Stimulated activated CD8-positive, alpha-beta memory T cell treated with anti-CD3 and anti-CD28 coated beads, Interleukin-7, amount 100 ng/mL, for 1 hour (primary cell): ENCODE measurements at places on chromosomes 1 and 21.

GRCh38 chr21:17598437-17598836 is 14.3 kb downstream of the BTG3 start:
- no peak for DNase-seq

- no peak for DNase-seq
Observed at GRCh38 chr1:86233403-86233802, 76.8 kb upstream of the COL24A1 start.

- DNase-seq, result no peak
Observed at GRCh38 chr1:86423873-86424272, at the start of gene CLCA2. Gene CLCA2 (plus strand): TSS chr1:86424171. CDS start chr1:86424248, 77 bp downstream.

GRCh38 chr1:32964461-32965250 is at the start of gene RNF19B:
Gene RNF19B (minus strand): TSS chr1:32964809. CDS start chr1:32964685, 124 bp downstream.
- peak; percentile 89 for DNase-seq

DNA sequence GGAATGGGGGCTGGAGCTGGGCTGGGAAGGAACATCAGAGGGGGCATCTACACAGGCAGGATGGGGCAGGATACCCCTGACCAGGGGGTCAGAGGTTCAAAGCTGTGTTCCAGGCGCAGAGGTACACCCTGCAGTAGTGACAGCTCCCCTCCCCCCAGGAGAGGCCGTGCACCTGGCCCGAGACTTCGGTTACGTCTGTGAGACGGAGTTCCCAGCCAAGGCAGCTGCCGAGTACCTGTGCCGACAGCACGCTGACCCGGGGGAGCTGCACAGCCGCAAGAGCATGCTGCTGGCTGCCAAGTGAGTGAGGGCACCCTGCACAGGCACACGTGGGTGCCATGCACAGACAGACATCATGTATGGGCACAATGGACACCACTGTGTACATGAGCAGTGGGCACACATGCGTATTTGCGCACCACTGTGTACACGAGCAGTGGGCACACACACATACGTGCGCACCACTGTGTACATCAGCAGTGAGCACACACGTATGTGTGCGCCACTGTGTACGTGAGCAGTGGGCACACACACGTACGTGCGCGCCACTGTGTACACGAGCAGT is 17.4 kb downstream of the TFAP2E start:
- no peak for DNase-seq

DNA sequence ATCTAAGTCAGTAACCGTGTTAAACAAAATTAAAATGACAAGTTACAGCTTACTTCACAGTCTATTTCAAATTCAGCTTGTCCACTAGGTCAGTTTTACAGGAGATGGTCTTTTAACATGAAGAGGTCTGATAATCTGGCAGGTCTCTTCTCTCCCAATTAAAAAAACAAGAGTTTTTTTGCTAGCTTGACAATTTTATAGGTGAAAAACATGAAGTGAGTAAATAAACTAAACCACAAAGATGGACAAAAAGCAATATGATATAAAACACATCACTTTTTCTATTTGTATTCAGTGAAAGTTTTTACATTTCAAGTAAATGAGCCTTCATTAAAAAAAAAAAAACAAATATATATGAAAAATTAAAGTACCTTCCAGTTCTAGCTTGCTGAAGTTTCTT is 25.0 kb upstream of the TTC39A start:
- no peak for DNase-seq

- no peak for DNase-seq
Observed at GRCh38 chr1:31376375-31377134, 3.7 kb upstream of the FABP3 start.

GRCh38 chr1:7580923-7581753 is 190.0 kb upstream of the VAMP3 start:
- no peak for DNase-seq

- DNase-seq, result no peak
Observed at GRCh38 chr1:171984850-171985485, 143.7 kb downstream of the DNM3 start.

DNA sequence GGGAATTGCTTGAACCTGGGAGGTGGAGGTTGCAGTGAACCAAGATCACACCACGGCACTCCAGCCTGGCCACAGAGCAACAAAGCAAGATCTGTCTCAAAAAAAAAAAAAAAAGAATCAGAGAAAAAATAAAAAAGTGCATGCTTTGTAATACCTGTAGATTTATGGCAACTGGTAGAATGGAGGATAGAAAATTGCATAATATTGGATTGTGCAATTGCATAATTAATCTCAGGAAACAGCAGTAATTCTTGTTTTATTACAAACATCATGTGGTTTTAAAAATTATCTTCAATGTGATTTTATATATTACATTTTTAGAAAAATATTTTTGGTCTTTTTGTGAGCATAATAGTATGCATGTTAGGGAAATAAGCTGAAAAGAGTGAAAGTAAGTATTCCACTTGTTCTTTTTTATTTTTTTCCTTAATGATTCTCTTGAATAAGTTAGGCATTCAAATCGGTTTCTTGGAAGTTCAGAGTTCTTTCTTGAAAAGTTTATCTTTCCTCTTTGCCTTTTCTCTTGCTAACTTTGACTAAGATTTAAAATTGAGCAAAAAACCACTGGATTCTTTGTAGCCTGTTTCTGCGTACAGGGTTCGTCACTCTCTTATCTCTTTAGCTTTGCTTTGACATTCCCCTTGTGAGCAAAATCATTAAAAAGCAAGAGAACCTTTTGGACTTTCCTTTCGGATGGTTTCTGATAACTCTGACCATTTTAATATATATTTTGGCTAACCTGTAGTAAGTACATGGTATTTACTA is 127.5 kb upstream of the ADAMTS5 start:
- DNase-seq, result no peak

DNA sequence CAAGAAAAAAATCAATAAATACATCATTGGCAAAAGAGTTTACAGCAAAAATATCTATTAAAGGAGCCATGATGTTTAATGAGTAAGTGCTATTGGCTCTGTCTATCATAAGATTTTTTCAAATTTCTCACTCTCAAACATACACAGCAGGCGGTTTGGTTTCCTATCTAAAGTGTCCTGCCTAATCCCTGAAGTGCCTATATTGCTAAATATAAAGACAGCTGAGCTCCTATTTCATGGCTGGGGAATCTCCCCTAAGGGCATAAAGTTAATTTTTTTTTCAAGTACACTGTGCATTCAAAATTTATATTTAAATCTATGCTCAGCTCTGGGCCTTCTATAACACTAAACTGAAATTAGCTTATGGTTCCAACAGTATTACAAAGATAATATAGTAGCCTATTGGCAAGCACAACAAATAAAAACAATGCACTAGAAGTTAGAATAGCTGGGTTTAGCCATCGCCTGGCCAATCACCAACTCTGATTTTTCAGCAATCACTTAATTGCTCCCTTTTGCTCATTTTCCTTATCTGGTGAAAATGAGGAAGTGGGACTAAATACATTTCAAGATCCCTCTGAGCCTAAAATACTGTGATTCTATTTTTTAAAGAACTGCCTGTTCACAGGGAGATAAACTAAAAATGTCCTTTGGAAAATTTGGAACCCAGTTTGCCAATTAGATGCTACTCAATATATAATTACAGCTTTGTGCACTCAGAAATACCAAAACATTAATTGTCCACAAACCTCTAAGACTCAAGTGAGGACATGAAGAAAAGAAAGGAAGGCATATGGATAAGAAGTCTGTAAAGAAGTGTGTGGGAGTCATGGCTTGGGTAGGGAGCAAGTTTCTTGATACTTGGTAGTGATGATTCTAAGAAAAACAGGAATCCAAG is 62.5 kb downstream of the WDR64 start:
- DNase-seq, result no peak

DNA sequence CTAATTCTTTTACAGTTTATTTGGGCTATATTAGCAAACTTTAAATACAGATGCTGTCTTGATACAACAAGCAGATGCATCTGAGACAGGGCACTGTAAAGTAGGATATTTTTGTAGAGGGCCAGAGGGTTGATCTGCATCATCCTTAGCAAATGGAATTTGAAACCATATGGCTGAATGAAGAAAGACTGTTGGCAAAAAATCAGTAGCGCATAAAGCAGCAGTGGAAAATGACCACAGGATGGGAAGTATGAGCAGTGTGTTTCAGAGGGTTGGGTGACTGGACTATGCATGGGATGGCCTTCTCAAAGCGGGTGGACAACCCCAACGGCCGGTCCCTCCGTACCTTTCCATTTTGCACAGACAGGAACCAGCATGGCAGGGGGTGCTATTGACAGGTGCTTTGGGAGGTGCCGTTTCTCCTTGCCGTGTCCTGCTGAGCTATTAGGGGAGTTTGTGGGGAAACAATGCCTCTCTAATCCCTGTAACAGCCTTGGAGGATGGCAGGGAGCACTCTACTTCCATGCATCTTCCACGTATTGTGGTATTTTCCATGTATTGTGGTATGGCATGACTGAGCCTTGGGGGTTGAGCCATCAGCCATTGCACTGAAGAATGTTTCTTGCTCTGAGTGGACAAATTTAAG is 5.9 kb downstream of the LRRC8B start:
- DNase-seq, result no peak

DNA sequence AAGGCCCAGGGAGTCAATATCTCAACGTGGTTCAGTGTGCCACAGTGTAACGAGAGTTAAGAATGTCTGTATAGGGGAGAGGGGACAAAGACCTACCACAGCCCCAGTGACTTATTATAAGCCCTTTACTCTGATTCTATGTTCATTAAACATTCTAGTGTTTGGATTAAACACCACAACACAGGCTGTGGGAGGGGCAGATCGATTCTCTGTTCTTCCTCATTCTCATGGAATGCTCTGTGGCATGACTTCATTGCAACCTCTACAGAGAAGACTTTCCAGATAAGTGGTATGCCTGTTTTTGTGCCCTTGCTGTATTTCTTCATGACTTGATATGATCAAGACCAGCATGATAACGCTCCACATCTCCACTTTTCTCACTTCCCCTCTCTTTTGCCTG is 39.0 kb upstream of the CD5L start:
- DNase-seq, result no peak

GRCh38 chr1:26610781-26611180 is 81.2 kb downstream of the RPS6KA1 start:
- DNase-seq, result no peak

GRCh38 chr1:233379869-233380438 is 52.4 kb downstream of the MAP3K21 start:
- no peak for DNase-seq

GRCh38 chr1:182718311-182718710 is 33.9 kb upstream of the RGS8 start:
- no peak for DNase-seq

- no peak for DNase-seq
Observed at GRCh38 chr1:63148825-63149645, 173.3 kb upstream of the FOXD3 start.

GRCh38 chr1:207401578-207401977 is 52.5 kb upstream of the CR2 start:
- DNase-seq, result no peak

DNA sequence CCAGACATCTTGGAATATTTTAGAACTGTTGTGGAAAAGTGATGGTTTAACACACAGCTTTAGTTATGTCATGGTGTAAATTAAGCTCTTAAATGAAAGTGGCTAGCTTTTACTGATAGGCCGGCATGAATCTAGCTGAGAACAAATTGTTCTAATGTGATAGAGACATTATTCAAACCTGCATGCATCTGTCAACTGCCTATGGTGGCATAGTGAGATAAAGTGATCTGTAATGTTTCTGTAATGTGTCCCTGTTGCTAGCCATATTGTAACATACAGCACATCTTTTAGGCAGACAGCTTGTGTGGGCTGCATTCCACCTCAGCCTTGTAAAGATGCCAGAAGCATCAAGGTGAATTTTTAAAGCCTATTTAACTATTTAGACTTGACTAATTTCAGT is 16.0 kb downstream of the LRIG2 start:
- no peak for DNase-seq

DNA sequence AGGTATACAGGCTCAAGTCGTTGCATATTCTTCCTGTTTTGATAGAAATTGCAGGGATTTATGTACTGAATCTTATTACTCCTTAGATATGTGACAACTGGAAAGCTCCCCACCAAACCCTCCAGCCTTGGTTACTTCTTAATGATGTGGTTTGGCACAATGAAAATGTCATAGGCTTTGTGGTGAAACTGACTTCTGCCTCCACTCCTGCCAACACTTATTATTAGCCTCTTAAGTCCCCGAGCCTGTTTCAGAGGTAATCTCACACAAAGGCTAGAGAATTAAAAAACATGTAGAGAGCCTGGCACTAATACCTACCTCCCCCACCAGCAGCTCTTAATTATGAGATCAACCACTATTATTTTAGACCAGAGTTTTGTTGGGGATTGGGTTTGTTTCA is 4.2 kb downstream of the COX20 start:
- no peak for DNase-seq

- DNase-seq, result no peak
Observed at GRCh38 chr1:95013950-95014574, 58.7 kb downstream of the ALG14 start.

DNA sequence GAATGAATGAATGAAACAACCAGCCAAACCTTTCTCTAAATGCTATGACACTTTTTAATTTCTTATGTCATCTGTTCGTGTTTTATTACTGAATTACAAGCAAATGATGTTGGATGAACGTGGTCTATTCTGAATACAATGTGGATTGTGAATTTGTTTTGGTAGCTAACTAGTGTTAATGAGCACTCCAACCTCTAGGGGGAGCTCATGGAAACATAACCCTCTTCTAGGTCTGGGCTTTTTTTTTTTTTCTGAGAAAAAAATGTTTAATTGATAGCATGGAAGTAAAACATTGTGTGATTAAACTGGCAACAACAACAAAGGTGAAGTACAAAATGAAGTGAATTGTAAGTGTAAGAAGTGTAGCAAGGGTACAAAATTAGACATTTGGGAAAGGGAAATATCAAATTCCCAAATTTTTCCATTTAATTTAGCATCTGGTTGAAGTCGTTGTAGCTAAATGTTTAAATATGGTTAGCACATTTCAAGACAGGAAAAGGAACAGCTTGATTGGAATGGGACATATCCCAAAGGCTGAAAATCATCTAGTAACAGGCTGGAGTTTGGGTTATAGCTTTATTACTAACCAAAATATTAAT is 42.6 kb upstream of the PTGS2 start:
- DNase-seq, result no peak

- DNase-seq, result no peak
Observed at GRCh38 chr1:231286603-231287002, 45.6 kb downstream of the GNPAT start.

- DNase-seq, result no peak
Observed at GRCh38 chr1:245688536-245689453, 534.0 kb downstream of the KIF26B start.

- DNase-seq, result no peak
Observed at GRCh38 chr1:214504330-214504729, 47.1 kb downstream of the PTPN14 start.

DNA sequence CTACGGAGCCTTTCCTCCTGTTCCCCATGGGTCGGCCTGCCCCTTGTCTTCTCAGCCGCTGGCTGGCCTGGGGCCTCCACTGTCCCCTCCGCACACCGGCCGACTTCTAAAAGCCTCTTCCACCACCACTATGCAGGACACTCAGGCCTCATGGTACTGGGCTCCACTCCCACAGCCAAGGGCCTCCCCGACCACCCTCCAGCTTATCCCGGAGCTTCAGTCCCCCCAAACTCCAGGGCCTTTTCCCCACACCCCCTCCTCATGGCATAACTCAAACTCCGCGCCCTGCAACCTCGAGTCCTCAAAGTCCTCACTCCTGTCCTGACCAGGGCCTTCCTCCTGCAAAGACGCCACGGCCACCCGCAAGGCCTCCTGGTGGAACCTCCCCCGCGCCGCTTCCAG is 2.0 kb downstream of the LRRC41 start:
- no peak for DNase-seq

GRCh38 chr1:197677752-197678295 is 97.5 kb downstream of the DENND1B start:
- DNase-seq, result no peak

GRCh38 chr1:21338573-21339355 is 48.5 kb upstream of the ECE1 start:
- DNase-seq, result no peak
